ENCODE measurements at places on chromosomes 4 and X.

GRCh38 chr4:82124932-82125786 is 248.6 kb downstream of the HNRNPD start:
- no peak for DNase-seq

DNA sequence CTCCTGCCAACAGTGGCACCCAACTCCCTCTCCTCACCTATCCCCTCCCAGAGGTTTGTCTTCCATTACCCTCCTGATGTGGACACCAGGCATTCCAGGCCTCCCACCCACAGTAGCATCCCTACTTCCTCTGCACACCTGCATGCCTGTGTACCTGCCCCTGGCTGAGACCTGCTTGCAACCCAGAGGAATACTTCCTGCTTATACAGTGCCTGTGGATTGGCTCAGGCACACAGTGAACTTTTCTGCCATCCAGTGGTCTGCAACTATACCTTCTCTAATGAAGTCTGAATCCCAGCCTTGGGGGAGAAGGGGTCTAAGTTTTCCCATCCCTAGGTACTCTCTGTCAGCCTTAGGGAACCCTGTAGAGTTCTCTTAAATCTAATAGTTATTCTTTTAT is 169.9 kb downstream of the IQCM start:
- DNase-seq: no peak

- no peak for DNase-seq
Measured at GRCh38 chr4:122695226-122695625, 37.3 kb upstream of the BBS12 start.

GRCh38 chr4:807792-808191 is 18.1 kb downstream of the CPLX1 start:
- no peak for DNase-seq

GRCh38 chr4:160372390-160372789 is 1269.5 kb downstream of the RAPGEF2 start:
- no peak for DNase-seq
